Dermis lymphatic vessel endothelial cell (primary cell): ENCODE measurements at places on chromosomes 2 and 18. TPM values are rescaled to one million over a fixed set of nuclear protein-coding genes. Genes with fewer than 3 reads are reported as not detected.

Gene TEX44
- total RNA-seq = not detected in 2 replicates

Gene DSG4
- total RNA-seq = not detected in 2 replicates

Gene TSN
- 92.8 and 155 TPM in 2 replicates for total RNA-seq

Gene TRIM43
- total RNA-seq = not detected in 2 replicates

Gene CIB4
- not detected in 2 replicates for total RNA-seq

Gene CKAP2L
- total RNA-seq = 0.76 and 1.0 TPM in 2 replicates

Gene PRKRA
- total RNA-seq = 30.1 and 33.6 TPM in 2 replicates

Gene AGXT
- total RNA-seq = not detected in 2 replicates

Gene CXCR4
- 7.3 and 13.9 TPM in 2 replicates for total RNA-seq

Gene ASPRV1
- total RNA-seq = 0.22 and 0.26 TPM in 2 replicates

Gene FBLN7
- total RNA-seq = 0.87 and 2.7 TPM in 2 replicates
